Endodermal cell (in vitro differentiated cells): ENCODE measurements at places on chromosomes 5 and 9. TPM values are rescaled to one million over a fixed set of nuclear protein-coding genes. Genes with fewer than 3 reads are reported as not detected.

The WDR38 gene
- not detected in 2 replicates for total RNA-seq

The VCAN gene
- 302 and 363 TPM in 2 replicates for total RNA-seq

The SLC6A19 gene
- 0.09 TPM in 1 of 3 replicates, not detected in the others for total RNA-seq

The SLC1A1 gene
- total RNA-seq, result 5.5 to 24.7 TPM (median 5.7 TPM) in 3 replicates

The SHOC1 gene
- total RNA-seq, result not detected in 3 replicates

The ALDH1A1 gene
- total RNA-seq, result 4.6 and 5.0 TPM in 2 replicates

GRCh38 chr9:136512651-136513071 lies 29.8 kb upstream of the SEC16A start:
- peak; percentile 85 for DNase-seq

DNA sequence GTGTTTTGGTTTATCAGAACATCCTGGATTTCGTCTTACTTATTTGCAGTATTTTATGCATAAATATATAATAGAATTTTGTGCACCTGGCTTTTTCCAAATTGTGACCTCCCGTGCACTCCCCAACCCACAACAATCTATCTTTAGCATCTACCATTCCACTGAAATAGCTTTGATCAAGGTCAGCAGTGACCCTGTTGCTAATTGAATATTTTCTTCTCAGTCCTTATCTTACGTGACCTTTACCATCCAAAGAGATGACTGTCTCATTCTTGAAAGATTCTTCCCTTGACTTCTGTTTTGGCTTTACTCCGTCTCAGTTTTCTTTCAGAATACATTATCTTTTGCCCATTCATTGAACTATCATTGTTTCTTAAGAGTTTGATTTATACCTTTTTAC lies 18.4 kb downstream of the NDUFS4 start:
- DNase-seq, result no peak

GRCh38 chr5:148542812-148543211 lies 111.5 kb downstream of the HTR4 start:
- no peak for DNase-seq

GRCh38 chr5:91092859-91093783 lies 290.0 kb downstream of the ARRDC3 start:
- DNase-seq, result no peak

GRCh38 chr5:8953911-8954438 lies 591.9 kb downstream of the SEMA5A start:
- DNase-seq, result no peak

GRCh38 chr5:89071941-89072331 lies 189.0 kb upstream of the MEF2C start:
- no peak for DNase-seq

DNA sequence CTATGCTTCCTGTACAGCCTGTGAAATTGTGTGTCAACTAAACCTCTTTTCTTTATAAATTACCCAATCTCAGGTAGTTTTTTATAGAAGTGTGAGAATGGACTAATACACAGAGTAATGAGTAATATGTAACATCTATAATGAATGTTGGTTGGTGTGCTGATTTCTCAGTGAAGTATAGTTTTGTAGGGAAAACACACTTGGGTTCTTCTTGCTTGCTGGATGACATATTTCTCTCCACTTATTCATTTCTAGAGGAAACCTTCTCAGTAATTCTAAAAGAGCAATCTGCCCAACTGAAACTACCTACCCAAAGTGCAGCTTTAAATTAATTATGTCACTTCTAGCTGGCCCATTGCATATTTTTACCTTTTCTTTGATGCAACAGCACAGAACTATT lies 81.1 kb upstream of the RORB start:
- DNase-seq, result no peak

- DNase-seq, result no peak
Measured at GRCh38 chr9:33465096-33465495, 8.6 kb downstream of the NOL6 start.

DNA sequence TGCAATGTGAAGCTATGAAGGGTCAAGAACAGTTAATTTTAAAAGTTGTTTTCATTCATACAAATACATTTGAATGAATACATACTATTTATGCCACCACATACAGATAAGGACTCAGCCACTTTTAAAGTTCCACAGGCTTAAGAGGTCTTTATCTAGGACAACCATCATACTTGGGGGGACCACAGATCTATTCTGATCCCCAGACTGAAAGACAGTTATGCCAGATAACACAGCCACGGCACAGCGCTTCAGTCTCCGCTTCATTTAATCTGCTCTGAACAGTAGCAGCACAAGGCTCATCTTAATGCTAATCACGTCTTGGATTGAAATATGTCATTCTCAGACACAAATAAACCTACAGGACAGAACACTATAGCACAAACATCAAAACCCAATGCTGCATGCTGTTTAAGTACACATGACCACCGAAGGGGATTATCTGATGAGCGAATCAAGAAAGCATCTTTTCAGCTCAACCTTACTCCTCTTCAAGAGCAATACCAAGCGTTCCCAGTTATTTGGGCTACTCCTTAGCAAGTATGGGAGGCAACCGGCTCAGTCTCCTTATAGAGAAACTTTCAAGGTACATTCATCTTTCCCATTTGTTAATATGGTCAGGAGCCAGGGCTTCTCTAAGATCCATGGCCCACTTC lies 33.3 kb downstream of the PUM3 start:
- peak; percentile 54 for DNase-seq

GRCh38 chr9:78238046-78239038 lies 2.5 kb downstream of the CEP78 start:
- no peak for DNase-seq

DNA sequence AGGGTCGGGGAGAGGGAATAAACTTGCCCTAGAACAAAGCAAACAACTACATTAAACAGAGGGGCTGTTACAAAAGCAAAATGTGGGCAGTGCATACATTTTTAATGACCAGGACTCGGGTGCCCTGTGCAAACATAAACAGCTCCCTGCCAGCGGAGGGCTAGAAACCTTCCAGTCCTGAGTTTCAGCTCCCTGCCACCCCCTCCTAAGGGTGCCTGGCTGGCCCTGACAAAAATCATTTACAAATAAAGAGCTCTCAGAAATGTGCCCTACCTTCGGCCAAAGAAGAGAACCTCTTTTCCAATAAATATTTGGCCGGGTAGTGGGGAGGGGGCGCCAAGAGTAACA lies 29.5 kb downstream of the FOXD1 start:
- no peak for DNase-seq

DNA sequence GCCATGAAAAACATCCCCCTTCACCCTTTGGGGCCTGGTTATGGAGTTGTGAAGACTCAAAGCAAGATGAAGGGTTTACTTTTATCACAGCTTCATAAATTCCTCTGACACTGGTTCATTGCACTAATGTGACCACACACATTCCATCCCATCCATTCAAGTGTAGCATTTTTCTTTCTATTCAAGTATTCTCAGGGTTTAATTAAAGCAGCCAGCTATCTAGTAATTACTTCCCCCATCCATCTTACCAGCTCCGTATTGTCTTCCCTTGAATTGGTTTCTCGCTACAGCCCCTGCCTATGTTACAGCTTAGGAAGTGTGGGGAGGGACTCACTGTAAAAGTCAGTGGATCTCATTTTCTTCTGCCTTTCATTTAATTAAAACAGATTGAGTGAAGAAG lies 387.0 kb upstream of the RFX3 start:
- DNase-seq, result no peak

- peak; percentile 50 for DNase-seq
Measured at GRCh38 chr9:73038613-73039012, 85.8 kb upstream of the ALDH1A1 start.
